ENCODE measurements at places on chromosomes 5 and 9. TPM values are rescaled to one million over a fixed set of nuclear protein-coding genes. Genes with fewer than 3 reads are reported as not detected.

Gene PCDHA1
- total RNA-seq = not detected

DNA sequence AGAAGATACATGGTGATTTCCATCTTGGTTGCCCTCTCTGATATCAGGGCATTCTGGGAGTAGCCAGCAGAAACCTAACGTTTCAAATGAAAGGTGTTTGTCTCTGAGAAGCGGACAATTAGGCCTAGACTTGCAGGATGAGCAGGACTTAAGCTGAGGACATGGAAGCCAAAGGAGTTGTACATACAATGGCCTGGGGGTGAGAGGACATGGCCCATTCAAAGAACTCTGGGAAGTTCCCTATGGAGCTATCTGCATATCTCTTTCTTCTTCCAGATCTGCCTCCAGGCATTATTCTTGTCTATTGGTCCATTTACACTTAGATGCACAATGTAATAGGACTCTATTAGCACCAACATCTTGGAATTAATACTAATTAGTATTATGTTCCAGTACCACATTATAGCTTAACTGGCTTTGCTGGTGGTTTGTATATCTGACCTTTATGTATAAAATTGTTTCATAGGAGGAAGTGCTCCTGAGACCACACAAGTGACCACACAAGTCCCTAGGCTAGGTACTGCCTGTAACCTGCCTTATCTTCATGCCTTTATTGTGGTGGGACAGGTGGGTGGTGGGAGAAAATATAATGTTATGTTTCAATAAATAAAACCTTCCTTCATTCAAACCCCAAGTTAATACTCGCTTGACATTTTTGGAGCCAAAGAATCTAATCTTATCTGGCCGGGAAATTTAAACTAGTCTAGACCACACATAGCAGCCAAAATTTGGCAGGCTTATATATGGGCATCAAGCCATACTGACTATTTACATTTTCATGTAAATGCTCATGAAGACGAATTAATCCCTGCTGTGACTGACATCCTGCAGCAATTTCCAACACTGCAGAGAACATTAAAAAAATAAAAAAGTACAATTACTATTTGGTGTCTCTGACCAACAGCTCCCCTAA lies 52.1 kb upstream of the EQTN start:
- no peak for DNase-seq
- H3K36me3 ChIP-seq = peaks cover 2% of the 10 kb centered on the region
- no peaks in the 10 kb centered on the region for H3K27me3 ChIP-seq

GRCh38 chr9:77221431-77221830 lies 44.1 kb downstream of the VPS13A start:
- peaks cover 2% of the 10 kb centered on the region for H3K4me1 ChIP-seq
- no peak overlapping the region for H3K27ac ChIP-seq
- no peak for DNase-seq

DNA sequence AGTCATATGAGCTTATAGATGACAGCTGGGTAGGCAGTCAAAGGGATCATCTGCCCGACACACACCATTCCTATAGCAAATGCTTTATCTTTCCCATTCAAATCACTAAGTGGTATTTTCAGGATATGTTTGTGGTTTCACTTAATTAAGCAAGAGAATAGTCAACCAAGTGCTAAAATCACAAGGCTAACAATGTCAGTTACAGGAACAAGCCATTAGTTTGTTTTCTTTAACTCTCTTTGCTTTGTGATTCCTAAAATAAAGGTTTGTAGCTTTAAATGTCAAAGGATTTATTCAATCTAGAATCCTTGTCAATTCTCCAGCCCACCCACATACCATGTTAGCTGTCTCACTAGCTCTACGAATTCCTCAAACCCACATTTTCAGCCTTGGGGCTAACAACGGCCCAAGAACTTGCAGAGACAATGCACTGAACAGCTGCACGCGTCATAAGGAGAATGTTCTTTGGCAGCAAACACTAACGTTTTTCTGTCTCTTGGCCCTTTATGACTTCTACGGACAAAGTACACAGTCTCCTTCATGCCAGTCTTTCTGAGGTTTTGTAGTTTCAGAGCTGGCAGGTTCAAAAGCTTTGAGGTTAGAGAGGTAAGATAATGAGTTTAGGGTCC lies 56.6 kb downstream of the ELAVL2 start:
- no peaks in the 10 kb centered on the region for H3K27me3 ChIP-seq
- H3K27ac ChIP-seq = no peak overlapping the region
- H3K4me3 ChIP-seq = no peak overlapping the region
- no peak for DNase-seq
- H3K36me3 ChIP-seq = no peaks in the 10 kb centered on the region

DNA sequence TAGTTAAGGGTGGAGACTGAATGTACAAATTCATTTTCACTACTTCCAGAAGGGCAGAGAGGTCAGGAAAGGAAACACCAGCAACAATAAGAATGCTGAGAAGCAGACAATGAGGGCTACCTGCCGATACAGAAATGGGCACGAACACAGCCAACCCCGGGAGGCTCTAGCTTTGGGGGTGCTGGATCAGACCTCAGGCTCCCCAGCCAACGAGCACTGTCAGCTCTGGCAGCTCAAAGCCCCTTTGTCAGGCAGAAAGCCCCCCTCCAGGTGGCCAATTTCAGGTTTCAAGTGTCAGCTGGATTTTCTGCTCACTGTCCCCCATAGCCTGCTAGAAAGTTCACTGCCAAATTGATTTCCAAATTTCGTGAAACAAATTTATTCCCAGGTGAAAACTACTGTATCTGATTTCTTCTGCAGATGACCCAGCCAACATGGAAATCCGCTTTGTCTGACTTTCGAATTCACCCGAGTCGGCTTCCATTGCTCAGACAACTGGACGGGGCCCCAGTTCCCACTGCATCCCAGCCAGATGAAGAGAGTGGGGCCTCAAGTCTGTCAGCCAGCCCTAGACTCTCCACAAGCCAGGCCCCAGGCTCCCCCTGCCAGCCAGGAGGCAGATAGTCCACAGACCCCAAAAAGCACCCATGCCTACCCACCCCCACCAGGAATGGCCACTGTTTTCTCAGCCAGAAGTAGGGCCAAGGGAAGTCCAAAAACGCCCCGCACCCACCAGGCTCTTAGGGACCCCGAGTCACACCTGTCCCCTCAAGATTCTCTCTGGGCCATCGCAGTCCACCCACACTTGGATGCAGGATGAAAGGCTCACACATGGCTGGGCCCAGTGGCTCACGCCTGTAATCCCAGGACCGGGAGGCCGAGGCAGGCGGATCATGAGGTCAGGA lies 96.5 kb upstream of the PHYKPL start:
- H3K27ac ChIP-seq = no peak overlapping the region
- H3K4me3 ChIP-seq = no peak overlapping the region
- H3K27me3 ChIP-seq = no peaks in the 10 kb centered on the region
- no peaks in the 10 kb centered on the region for H3K36me3 ChIP-seq
- DNase-seq = no peak

DNA sequence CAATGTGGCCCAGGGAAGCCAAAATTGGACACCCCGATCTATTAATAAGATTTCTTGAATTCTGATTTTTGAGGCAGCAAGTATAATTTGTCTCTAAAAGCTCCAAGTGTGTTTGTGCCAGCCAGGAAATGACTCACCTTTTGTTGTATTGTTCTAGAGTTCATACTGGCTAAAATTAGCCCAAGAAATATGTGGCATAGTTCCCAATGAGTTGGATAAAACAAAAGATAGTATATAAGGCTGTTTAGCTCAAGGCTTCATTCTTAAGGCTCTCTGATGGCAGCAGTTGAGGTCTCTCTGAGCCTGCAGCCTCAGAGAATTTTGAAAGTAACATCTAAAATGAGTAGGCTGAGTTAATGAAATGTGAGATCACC lies 21.6 kb downstream of the HMGXB3 start:
- H3K4me3 ChIP-seq = no peak overlapping the region
- peaks cover 68% of the 10 kb centered on the region for H3K36me3 ChIP-seq
- no peak overlapping the region for H3K27ac ChIP-seq
- no peak for DNase-seq
